ENCODE measurements at places on chromosomes 5 and 9. TPM values are rescaled to one million over a fixed set of nuclear protein-coding genes. Genes with fewer than 3 reads are reported as not detected.
A peak's percentile ranks its signal among the peaks of the same experiment; 100 is the strongest.

DNA sequence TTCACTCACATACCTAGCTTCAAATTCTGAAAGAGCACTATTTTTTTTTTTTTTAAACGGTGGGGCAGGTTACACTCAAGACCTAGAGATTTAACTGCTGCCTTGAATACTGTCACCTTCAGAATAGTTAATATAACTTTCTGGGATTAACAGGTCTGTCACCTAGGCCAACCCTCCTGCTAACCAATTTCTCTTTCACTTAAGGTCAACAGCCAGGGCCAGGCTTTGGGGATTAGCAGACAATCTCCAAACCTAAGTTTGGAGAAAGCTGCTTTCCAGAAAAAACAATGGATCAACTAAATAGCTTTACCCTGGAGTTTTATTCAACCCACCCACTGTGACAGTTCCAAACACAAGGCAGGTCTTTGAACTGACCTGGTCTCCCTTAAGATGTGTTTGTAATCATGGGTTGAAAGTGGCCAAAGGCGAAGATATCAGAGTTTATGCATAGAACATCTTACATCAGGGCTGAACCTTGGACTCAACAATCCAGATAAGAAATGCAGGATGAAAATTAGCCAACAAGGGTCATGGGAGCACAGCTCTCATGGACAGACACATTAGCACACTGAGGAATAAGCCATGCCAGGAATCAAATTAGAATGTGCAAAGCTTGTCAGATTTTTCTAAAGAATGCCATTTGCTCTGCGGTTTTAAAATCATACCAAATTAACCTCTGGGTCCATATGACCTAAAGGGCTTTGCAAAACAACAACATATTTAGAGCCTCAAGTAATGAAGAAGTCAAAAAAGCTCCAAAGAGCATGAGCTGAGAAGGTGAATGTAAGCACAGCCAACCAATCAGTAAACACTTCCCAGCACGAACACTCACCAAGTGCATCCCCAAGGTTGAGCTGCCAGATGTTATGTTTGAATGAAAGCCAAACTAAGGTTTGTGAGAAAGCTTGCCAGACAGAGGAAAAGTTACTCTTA is 538.5 kb upstream of the DMAC1 start:
- no peak for DNase-seq

The CER1 gene
- total RNA-seq, result 1.2 TPM

GRCh38 chr9:127133739-127134167 is 11.3 kb upstream of the ANGPTL2 start:
- no peak for DNase-seq

GRCh38 chr5:45410304-45410995 is 285.7 kb downstream of the HCN1 start:
- no peak for DNase-seq

- DNase-seq, result no peak
Observed at GRCh38 chr9:127079446-127080140, 42.8 kb downstream of the ANGPTL2 start.

The PAPPA gene
- total RNA-seq, result 0.36 TPM

DNA sequence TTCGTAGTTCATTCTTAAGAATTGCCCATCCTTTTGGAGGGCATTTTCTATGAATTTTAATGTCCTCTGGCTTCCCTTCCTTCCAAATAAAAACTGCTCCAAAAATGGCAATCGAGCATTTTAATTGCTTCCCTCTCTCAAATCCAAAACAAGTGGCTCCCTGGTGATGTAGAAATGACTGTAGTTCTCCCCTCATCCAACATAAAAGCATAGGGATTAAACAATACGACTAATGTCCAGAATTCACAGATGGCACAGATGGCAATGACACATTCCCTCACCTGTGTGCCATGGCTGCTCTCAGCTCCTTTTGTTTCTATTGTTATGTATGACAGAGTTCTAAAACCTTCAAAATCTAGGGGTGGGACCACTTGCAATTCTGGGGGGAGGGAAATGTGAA is 417.3 kb downstream of the RAB3C start:
- peak; percentile 69 for DNase-seq

GRCh38 chr9:97319395-97319794 is 11.9 kb downstream of the CCDC180 start:
- DNase-seq, result no peak

DNA sequence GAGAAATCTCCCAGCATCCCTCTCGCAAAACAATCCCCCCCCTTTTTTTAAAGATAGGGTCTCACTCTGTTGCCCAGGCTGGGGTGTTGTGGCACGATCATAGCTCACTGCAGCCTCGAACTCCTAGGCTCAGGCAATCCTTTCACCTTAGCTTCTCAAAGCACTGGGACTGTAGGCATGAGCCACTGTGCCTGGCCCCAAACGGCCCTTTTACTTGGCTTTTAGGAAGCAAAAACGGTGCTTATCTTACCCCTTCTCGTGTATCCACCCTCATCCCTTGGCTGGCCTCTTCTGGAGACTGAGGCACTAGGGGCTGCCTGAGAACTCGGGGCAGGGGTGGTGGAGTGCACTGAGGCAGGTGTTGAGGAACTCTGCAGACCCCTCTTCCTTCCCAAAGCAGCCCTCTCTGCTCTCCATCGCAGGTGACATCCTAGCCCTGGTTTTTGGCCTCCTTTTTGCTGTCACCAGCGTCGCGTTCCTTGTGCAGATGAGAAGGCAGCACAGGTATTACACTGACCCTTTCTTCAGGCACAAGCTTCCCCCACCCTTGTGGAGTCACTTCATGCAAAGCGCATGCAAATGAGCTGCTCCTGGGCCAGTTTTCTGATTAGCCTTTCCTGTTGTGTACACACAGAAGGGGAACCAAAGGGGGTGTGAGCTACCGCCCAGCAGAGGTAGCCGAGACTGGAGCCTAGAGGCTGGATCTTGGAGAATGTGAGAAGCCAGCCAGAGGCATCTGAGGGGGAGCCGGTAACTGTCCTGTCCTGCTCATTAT is 6.8 kb downstream of the CA9 start:
- DNase-seq, result peak; percentile 65

- DNase-seq, result no peak
Observed at GRCh38 chr5:130549884-130550561, 615.0 kb downstream of the HINT1 start.

The PDE6A gene
- not detected for total RNA-seq

DNA sequence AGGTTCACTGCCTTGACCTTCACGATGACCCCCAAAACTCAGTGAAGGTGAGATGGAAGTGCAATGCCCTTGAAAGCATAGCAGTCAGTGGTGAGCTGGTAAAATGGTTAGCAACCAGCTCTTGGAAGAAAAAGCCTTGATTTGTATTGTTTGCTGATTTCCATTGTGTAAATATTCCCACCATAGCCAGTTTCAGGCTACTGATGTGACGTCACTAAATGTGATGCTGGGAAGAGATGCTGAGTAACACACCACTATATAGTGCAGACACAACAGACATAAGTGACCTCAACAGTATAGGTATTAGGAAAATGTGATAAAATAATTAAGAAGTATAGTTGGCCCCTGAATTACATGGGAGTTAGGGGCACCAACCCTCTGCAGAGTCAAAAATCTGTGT is 31.1 kb downstream of the GZMK start:
- no peak for DNase-seq

GRCh38 chr5:177496727-177497291 is 595 bp downstream of the PDLIM7 start:
- DNase-seq, result no peak

The FOXD4L3 gene
- total RNA-seq, result not detected

The TAF11L10 gene
- not detected for total RNA-seq

DNA sequence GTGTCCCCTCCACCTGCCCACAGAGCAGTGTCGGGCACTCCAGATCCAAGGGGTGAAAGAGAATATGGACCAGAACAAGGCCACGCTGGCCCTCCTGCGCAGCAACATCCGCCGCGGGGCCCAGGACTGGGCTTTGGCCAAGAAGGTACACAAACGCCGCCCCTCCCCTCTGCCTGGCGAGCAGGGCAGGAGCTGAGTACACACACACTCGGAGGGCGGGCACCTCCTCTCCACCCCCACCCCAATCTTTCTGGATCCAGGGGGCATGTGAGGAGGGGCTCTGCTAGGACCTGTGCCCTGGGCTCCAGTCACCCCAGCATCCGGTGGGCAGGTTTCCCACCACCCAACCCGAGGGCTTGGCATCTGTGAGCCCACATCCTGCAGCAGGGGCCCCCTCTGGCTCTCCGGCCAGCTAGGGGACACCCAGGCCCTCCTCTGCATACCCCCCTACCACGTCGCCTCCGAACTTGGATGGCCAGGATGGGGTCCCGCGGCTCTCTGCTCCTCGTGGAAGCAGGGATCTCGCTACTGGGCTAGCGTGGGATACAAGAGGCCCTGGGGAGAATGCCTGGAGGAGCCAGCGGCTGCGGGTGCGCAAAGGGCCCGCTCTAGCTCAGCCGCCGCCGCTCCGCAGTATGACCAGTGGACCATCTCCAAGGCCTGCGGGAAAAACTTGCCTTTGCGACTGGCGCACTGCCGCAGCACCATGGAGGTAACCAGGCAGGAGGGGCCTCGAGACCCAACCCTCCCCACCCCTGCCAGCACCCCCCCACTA is 3.1 kb downstream of the CCDC183 start:
- no peak for DNase-seq

The HINT2 gene
- 7.5 TPM for total RNA-seq

- no peak for DNase-seq
Observed at GRCh38 chr5:103522586-103522985, 40.0 kb downstream of the NUDT12 start.

DNA sequence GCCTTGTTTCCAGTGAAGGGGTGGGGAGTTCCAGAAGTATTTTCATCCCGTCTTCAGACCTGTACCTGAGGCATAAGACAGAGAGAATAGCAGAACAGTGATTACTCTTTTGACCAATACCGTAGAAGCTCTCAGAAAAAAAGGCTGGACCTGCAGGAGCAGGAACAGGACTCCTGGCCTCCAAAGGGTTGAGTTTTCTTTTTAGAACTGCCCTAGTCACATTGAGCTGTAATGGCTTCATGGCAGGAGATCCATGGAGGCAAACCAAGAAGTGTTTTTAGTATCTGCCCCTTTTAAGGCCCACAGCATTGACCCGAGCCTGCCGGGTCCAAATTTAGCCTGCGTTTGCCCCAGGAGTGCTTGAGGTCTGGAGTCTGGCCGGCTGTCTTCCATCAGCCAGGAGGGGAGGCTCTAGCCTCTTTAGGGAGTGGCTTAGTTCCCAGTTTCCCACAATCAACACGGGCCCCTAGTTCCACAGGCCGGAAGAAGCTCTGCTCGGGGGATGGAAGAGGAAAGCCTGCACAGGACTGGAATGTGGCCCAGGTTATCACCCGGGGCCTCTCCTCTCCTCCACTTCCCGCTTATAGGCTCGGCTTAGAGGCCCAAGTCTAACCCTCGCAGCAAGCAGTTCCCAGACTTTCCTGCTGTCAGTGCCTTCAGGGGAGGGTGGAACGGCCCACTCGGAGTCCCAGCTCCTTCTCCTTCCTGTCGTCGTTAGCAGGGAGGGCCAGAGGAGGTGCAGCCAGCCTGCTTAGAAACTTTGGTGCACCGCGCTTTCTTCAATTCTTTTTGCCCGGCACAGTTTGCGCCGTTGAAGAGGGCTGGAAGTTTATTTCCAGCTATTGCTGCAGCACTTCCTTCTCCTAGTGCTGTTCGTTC is 80.7 kb downstream of the C9orf152 start:
- no peak for DNase-seq

- no peak for DNase-seq
Observed at GRCh38 chr5:11734369-11734768, 169.9 kb downstream of the CTNND2 start.

GRCh38 chr5:36529142-36529541 is 77.3 kb upstream of the SLC1A3 start:
- DNase-seq, result no peak

- no peak for DNase-seq
Observed at GRCh38 chr5:36060420-36060887, 6.2 kb downstream of the UGT3A2 start.

DNA sequence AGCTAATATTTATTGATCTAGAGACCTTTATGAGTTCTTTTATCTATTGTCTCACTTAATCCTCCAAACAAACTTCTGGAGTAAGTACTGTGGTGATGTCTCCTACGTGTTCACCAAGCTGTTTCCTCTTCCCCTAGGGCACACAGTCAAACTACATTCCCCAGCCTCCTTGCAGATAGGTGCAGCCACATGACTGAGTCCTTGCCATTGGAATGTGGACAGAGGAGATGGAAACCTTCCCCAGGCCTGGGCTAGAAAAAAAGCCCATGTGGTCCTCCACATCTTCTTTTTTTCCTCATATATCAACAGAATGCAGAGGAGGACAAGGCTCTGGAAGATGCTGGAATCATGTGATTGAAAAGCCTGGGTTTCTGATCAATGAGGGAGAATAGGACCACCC is 88.0 kb downstream of the ANKRD55 start:
- DNase-seq, result no peak

DNA sequence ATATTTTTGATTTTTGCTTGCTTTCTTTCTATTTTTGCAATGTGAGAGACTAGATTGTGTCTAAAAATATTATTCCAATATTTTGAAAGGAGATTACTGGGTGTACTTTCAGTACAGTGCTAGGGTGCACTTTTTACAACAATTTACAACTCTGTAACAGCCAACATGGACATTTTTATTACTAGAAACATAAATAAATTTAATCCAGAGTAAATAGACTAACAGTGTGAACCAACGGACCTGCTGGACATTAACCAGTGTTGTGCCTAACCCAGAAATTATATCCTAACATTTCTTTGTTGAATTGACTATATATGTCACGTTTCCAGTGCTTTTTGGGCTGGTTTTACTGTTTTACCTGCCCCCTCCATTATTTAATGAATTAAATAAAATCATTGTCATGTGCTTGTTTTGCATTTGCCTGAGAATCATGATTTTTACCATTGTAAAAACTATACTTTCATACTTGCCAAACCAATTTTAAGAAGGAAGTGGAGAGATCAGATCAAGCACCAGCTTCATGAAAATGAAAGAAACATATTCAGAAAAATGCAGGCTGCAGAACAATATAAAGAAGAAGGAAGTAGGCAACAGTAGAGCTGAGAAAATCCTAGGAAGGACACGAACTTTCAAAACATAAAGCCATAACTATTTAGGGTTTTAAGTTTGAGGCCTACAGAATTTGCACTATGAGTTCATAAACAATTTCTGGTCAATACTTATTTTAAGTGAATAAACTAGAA is 400.8 kb upstream of the PIK3R1 start:
- no peak for DNase-seq

GRCh38 chr5:53337827-53338226 is 142.6 kb upstream of the FST start:
- DNase-seq, result no peak

The ARL14EPL gene
- total RNA-seq, result not detected

The SLC1A1 gene
- total RNA-seq, result 16.7 TPM

GRCh38 chr5:179268966-179269693 is 76.1 kb downstream of the ADAMTS2 start:
- no peak for DNase-seq

DNA sequence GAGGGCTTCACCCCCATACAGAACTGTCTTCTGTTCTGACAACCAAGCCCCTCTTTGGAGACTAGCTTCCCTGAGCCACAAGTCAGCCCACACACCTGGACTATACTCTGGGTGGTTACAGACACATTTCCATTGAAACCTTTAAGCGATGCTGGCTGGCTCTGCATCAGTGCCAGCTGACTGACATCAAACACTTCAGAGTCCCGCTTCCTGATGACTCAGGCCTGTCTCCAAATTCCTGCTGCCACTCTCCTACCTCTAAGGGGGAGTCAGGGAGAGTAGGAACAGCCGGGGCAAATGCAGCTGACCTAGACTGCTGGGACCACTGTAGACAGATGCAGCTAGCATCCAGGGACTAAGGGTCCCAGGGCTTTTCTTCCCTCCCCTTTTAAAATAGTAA is 59.4 kb downstream of the SIL1 start:
- DNase-seq, result peak; percentile 29
